Skeletal muscle cell (primary cell): ENCODE measurements at places on chromosomes 1 and 21.

DNA sequence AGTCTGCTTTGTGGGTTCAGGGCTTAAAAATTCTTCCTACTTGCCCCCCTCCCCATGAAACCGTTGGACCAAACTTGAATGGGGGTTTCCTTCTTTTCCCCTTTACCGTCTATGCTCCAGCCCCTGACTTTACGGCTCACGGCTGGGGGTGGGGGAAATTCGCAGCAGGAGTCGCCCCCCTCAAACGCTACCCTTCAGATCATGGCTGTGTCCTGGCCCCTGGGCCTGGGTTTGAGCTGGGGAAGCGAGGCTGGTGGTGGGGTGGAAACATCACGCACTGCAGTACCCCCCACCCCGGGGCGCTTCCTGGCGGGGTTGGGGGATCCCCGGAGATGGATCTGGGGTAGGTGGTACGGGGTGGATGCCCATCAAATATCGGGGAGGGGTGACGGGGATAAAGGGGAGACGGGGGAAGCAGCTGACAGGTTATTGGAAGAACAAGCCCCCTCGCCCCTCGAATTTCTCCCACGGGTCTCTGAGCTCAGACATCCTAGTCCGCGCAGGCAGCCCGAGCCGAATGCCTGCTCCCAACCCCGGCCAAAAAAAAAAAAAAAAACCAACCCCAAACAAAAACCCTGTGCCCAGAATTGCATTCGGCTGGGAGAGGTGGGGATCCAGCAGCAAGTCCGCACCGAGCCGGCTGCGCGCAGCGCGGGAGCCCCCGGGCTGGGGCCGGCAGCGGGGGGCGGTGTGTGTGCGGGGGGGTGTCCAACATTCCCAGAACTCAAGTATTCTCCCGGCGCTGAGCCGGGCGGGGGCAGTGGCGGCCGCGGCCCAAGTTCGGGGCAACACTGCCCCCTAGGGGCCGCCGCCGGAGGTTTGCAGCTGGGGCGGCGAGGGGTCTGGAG is 59.0 kb upstream of the ACOT11 start:
- peak; percentile 33 for DNase-seq

DNA sequence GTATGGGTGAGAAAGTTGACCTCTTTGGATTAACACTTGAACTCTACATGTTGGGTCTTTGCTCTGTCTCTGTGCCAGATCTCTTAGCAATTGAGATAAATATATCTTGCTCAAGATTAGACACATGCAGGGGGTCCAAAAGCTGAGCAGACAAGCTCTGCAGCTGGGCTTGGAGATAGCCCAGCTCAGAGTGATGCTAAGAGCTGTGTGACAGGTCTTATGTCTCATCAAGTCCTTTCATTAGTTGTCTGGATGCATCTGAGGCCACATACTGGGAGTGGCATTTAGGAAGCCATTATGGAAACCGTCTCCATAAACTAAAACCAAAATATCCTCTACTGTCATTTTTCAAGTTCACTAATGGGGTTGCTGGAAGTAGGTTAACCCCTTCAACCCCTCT is 289.4 kb upstream of the DUSP10 start:
- DNase-seq, result no peak

DNA sequence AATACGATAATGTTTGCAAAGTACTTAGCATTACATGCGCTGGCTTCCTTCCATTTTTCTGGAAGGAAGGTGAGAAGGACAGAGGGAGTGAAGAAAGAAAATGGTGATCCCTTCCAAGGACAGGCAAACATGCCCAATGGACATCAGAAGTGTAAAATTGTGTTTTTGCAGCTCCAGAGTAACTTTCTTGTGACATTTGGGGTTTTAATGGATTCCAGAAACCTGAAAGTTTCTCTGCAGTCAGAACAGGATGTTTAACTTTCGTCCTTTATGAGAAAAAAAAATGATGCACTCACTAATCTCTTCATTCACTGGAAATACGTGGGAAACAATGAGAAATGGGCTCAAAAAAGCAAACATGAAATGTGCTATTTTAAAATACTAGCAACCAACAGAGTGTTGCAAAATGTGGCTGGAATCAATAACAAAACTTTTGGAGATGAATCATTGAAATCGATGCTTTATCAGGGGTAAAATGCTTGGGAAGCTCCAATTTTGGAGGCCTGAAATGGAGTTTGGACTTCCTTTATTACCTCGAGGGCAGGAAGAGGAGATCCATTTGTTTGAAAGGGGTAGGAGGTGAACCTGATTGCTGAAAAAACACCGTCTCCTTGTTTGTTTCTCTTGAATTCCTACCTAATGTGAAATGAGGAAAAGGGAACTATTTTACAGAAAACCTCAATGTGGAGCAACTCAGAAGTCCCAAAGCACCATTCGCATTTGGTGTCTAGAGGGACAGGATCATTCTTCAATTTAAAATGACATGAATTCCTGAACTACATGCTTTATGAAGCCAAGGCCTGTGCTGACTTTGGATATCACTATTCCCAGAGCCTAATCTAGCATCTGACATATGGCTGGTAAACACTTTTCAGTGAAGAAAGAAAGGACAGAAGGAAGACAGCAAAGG is 129.5 kb downstream of the TRABD2B start:
- no peak for DNase-seq

- no peak for DNase-seq
Measured at GRCh38 chr1:235073331-235073967, 55.2 kb downstream of the TOMM20 start.

GRCh38 chr1:71303617-71304041 is 222.8 kb upstream of the ZRANB2 start:
- no peak for DNase-seq

- no peak for DNase-seq
Measured at GRCh38 chr1:170598618-170599017, 65.3 kb upstream of the PRRX1 start.

GRCh38 chr1:111719674-111720132 is 19.5 kb downstream of the INKA2 start:
- no peak for DNase-seq

- DNase-seq, result no peak
Measured at GRCh38 chr1:157495285-157495684, 57.0 kb downstream of the FCRL5 start.

DNA sequence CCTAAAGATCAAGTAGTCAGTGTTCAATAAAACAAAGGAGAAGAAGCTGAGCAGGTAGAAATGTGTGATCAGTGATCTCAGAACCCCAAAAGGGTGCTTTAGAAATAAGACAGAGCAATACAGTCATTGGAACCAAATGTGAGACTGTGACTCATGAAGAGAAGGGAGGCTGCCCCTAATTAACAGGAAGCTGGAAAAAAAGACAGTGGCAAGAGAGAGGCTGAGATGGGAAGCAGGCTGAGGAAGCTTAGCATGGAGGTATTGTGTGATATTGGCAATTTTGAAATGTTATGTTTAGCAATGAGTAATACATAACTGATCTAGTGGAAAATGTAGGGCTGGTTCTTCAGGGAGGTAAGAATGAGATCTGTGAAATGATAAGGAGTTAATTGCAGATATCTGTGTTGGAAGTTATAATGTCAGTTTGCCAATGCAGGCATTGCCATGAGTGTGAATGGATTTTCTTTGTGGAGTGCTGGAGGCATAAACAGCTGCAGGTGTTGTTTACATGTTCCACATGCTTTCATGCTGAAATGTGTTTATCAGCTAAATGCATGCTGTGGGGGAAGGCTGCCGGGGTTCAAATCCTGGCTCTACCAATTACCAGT is 90.6 kb upstream of the CACNA1E start:
- no peak for DNase-seq

DNA sequence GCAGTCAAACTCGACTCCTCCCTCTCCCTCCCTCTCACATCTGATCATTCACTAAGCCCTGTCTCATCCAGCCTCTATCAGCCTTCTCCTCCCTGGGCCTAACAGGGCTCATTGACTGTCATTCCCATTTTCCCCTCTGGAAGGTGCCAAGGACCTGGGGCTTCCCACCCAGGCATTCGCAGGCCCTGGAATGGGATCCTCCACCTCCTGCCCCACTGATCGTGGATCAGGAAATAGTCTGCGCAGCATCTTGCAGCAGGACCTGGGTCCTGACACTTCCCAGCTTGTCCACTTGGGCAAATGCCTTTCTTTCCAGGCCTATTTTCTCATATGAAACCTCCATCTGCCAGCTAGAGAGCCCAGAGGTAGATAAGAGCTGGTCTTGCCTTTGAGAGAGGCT is 71.2 kb upstream of the ZC3H12A start:
- no peak for DNase-seq

- DNase-seq, result no peak
Measured at GRCh38 chr1:71462247-71462646, 381.4 kb upstream of the ZRANB2 start.

DNA sequence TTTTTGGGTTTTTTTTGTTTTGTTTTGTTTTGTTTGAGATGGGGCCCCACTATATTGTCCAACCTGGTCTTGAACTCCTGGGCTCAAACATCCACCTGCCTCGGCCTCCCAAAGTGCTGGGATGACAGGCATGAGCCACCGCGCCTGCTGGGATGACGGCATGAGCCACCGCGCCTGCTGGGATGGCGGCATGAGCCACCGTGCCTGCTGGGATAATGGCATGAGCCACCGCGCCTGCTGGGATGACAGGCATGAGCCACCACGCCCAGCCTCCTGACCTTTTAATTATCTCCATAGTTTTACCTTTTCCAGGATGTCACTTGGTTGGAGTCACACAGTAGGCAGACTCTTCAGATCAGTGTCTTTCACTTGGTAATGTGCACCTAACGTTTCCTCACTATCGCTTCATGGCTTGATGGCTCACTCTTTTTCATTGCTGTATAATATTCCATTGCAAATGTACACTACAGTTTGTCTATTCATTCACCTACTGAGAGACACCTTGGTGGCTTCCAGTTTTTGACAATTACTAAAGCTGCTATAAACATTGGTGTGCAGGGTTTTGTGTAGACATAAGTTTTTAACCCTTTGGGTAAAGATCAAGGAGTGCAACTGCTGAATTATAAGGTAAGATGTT is 10.1 kb upstream of the PDXK start:
- DNase-seq, result no peak

- peak; percentile 13 for DNase-seq
Measured at GRCh38 chr1:48109390-48110013, 112.3 kb upstream of the TRABD2B start.

- no peak for DNase-seq
Measured at GRCh38 chr21:36803816-36804439, 105.0 kb downstream of the SIM2 start.

DNA sequence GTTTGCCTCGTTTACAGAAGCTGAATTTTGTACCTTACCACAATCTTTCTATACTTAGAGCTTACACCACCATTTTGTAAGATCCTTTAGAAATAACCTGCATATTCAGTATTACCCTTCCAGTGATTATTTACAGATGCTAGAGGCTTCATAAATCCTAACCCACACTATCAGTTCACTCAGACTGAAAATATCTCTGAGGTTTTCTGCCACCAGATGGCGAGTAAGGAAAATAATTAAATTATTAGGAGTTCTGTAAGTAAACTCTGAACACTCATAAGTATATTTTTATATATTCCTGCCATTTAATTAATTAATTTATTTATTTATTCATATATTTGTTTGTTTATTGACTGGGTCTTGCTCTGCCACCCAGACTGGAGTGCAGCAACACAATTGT is 1635.2 kb downstream of the PLA2G4A start:
- no peak for DNase-seq

DNA sequence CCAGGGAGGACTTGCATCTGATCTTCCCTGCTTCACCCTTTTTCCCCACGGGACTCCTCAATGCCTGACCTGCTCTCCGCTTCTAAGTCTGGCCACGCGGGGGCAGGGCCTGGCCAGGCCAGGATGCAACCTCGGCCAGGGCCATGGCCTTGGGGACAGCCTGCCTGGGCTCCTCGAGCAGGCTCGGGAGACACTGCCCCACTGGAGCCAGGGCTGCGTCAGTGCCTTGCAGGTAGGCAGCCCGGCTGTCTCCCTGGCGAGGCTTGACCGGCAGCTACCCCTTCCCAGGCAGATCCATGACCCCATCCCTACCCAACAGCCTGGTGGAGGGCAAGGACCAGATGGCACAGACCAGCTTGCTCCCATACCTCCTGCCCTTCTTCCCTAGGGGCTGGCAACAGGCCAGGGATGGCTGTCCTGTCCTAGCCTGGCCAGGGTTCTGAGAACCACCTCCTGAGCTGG is 2.7 kb upstream of the PRDM16 start:
- no peak for DNase-seq

- DNase-seq, result no peak
Measured at GRCh38 chr1:43382027-43382779, 7.4 kb downstream of the MED8 start.

DNA sequence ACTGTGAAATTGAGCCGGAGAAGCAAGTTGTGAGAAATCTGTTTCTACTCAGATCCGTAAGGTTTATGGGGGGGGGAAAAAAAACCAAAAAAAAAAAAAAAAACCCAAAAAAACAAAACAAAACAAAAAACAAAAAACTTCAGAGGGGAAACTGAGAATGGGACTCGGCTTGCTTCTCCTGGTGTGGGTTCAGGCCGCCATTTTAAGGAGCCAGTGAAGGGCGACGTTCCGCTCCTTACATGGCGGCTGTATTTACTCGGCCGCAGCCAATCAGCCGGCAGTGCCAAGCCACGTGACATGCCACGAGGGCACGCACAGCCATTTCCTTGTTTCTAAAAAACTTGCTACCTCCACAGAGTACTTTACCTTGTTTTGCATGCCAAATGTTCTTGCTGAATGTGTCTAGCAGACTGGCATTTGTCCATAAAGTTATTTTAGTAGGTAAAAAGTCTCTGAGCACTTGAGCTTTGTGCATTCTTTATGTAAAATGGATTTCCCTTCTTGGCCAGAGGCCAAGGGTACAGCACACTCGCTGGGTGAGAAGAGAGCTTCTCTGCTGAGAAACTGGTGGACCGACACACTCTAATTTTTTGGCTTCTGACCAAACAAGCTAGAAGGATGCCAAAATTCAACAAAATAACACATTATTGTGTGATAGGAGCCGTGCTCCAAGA is 101.8 kb downstream of the NFIA start:
- DNase-seq, result peak; percentile 67

- DNase-seq, result no peak
Measured at GRCh38 chr1:37474697-37475379, 458 bp downstream of the ZC3H12A start.

- no peak for DNase-seq
Measured at GRCh38 chr1:6041432-6042062, 4.1 kb upstream of the KCNAB2 start.

DNA sequence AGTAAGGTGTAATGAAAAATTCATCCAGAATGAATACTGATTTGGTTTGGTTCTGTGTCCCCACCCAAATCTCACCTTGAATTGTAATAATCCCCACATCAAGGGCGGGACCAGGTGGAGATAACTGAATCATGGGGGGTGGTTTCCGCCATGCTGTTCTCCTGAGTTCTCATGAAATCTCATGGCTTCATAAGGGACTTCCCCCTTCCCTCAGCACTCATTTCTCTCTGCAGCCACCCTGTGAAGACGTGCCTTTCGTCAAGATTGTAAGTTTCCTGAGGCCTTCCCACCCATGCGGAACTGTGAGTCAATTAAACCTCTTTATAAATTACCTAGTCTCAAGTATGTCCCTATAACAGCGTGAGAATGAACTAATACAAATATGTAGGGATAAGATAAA is 5.5 kb upstream of the SYNJ1 start:
- DNase-seq, result no peak
